ENCODE measurements at places on chromosomes 1 and 21. TPM values are rescaled to one million over a fixed set of nuclear protein-coding genes. Genes with fewer than 3 reads are reported as not detected.

DNA sequence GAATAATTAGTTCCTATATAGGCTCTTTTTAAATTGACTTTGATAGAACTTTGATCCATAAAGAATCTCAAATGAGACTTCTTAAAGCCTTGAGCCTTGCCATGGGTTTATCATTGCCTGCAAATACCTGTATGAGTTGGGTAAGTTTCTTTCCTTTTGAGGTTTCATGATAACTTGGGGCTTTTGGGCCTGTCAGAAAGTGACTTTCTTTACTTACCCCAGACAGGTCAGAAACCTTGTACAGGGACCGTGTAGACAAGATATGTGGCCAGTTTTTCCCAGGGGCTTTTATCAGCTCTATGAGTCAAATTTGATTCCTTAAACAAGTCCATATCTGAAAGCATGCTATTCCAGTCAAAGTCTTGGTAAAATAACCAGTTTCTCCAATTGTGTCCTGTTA, 17.3 kb downstream of the KCTD3 start:
- DNase-seq, result no peak

Gene SPOCD1
- total RNA-seq, result 37.2 TPM

- DNase-seq, result no peak
These were observed 266.8 kb downstream of the NPHP4 start for GRCh38 chr1:5725406-5725805.

Gene PDPN
- 2.0 TPM for total RNA-seq

DNA sequence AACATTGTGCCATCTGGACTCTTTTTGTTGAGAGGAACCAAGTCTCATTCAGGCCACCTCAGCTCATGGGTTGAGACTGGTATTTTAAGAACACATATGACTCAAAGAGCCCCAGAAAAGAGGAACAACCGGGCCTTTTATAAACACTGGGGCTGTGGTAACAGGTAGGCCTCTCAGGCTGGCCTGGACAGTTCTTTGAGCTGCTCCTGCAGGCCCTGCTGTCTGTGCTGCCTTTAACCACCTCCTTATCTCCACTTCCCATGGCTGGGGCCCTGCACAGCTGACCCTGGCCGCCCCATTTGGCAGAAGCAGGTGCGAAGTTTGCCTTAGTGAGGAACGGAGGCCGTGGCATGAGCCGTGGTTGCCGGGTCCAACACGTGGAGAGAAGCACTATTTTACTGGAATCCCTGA, 163.3 kb downstream of the RHOU start:
- DNase-seq, result no peak

DNA sequence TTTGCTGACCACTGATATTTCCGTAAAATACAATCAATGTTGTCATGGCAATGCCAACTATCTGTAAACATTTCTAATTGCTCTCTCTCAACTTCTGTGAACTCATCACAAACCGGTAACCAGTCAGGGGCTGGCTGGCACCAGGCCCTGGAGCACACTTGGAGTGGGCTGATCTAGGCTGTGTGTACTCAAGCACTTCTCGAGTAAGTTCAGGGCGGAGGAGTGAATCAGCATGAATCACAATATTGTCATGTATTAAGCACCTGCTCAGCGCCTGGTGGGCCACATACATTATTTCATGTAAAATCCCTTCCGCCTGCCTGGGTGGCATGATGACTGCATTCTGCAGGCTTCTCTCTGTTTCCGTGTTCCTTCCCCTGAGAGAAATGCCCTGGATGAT, 212.4 kb downstream of the FOXD2 start:
- peak; percentile 65 for DNase-seq

GRCh38 chr1:6328091-6328490, 65.5 kb downstream of the ACOT7 start:
- DNase-seq, result no peak

GRCh38 chr1:248897412-248898337, 8.4 kb upstream of the PGBD2 start:
- DNase-seq, result no peak

Gene SLFNL1
- 0.09 TPM for total RNA-seq

DNA sequence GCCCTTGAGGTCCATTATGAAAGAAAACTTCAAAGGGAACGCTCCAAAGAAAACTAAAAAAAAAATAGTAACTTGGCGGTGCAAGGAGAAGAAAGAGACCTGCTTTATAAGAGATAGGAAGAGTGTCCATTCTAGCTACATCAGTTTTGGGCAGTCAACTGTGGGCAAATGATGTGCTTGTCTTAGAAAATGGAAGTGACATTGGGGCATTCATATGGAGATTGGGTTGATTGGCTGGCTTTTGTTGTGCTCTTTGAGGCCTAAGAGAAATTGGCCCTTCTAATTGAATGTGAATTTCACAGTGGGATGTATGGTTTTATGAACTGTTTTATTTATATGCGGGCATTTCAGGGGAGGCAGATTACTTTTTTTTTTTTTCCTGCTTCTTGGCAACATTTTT, 13.2 kb downstream of the PPP1R12B start:
- no peak for DNase-seq

- no peak for DNase-seq
These were observed 2.6 kb upstream of the MAPKAPK2 start for GRCh38 chr1:206682111-206682510.

DNA sequence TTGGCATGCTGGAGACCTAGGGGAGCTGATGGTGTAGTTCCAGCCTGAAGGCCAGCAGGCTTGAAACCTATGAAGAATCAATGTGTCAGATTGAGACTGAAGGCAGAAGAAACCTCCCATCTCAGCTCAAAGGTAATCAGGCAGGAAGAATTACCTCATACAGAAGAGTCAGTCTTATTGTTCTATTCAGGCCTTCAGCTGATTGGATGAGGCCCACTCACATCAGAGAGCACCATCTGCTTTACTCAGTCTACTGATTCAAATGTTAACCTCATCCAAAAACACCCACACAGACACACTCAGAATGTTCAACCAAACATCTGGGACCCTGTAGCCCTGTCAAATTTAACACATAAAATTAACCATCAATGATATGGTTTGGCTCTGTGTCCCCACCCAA, 13.7 kb upstream of the CCN1 start:
- peak; percentile 39 for DNase-seq

Gene WDR77
- 22.1 TPM for total RNA-seq

Gene DNMT3L
- total RNA-seq, result not detected

DNA sequence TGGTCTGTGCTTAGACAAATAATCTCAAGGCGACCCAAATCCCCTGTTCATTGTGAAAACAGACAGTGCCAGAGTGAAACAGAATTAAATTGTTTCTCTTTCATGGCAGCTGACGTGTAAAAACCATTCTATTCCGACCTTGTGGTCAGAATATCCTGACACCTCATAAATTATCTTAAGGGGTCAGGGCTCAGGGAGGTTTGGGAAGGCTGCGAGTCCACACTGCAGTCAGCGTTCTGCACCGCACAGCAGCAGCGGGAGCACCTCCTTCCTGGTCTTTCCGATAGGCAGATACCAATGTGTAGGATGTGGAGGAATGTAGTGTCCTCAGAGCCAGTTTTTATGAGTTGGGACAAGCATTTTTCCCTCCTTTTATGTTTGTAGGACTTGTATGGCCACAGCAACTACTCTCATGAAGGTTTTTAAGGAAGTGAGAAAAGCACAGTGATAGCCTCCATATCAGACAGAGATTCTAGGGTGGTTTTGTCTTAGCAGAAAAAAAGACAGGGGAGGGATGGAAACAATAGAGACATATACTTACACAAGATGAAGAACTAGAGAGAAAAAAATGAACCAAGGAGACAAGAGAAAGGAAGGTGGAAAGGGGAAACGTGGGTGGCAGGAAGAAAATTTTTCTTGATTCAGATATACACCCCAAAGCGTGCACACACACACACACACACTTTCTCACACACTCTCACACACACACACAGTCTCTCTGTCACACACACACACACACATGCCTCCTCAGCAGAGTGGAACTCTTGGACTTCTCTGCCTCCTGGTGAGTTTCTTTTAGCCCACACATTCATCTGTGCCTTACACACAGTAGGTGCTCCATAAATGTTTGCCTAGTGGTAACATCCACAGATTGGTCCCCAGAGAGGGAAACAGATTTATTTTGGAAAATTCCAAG, 68.6 kb downstream of the NTMT2 start:
- DNase-seq, result peak; percentile 85

GRCh38 chr1:100485855-100486258, 52.1 kb upstream of the GPR88 start:
- no peak for DNase-seq

Gene PGBD5
- total RNA-seq, result not detected

GRCh38 chr1:195763907-195764374, 844.3 kb downstream of the KCNT2 start:
- DNase-seq, result no peak

DNA sequence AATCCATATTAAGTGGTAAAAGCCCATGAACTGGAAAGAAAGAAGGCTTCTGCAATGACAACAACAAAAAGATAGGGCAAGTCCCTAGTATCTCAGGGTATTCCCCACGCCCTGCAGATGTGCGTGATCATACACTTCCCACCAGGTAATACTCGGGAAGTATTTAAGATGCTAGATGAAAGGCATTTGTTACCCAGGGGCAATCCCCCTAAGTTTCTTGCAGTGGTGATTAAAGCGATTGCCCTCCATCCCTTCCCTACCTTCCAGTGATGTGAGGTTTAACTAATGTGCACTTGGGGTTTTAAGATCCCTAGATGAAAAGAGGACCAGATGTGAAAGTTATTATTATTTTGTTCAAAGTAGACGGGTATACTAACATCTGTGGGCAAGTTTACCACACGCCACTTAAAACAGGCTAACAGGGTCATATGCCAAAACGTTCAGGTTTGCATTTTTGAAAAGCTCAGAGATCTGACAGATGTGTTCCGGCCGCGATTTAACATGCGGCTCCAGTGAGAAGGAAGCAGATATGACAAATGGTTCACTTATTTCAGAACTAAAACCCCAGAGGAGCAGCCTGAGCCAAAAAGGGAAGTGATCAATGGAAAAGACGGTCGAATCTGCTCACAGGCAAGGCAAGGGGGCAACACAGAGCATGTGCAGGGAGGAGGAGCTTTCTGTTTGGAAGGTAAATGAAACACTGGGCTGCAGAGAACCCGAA, 17.4 kb downstream of the TIAM1 start:
- DNase-seq, result peak; percentile 51

Measured in fibroblast of the aortic adventitia (primary cell).